ENCODE measurements at places on chromosomes 1 and 21.

GRCh38 chr1:51749151-51749550 is 129.4 kb downstream of the NRDC start:
- no peak for DNase-seq

- DNase-seq, result peak; percentile 65
Observed at GRCh38 chr1:15027515-15027986, 126.0 kb upstream of the TMEM51 start.

DNA sequence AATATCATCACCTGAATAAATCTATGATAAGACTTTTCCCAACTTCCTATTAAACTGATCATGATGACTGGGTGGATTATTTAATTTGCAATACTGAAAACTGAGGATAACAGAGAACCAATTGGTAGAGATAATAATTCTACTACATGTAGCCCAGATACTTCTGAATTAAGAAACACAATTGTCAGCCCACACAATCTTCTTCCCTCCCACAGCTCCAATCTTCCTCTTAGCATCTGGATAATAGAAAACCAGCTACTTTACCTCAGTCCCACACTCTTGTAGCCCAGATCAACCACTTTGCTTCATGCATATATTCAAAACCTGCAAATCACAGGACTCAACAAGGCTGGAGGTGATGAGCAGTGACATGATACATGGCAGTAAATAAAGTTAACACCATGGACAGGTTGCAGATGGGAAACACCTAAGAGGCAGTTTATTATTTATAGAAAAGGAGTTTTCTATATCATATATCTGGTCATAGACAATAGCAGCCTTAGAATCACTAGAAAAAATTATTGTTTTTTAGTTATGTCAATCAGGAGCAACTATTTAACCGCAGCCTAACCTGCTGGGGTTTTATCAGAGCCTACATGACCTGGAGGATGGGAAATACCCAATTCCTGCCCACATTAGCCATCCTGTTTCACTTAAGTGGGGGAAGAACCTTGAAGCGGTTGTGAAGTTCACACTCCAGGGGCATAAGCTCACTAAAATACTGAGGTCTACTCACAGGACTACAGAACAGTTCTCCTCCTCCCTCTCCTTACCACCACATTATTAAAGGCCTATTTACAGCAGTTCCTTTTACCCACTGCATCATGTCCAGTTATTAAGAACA is 16.7 kb downstream of the FRRS1 start:
- DNase-seq, result no peak

- no peak for DNase-seq
Observed at GRCh38 chr21:35868005-35868868, 192.1 kb downstream of the SETD4 start.

DNA sequence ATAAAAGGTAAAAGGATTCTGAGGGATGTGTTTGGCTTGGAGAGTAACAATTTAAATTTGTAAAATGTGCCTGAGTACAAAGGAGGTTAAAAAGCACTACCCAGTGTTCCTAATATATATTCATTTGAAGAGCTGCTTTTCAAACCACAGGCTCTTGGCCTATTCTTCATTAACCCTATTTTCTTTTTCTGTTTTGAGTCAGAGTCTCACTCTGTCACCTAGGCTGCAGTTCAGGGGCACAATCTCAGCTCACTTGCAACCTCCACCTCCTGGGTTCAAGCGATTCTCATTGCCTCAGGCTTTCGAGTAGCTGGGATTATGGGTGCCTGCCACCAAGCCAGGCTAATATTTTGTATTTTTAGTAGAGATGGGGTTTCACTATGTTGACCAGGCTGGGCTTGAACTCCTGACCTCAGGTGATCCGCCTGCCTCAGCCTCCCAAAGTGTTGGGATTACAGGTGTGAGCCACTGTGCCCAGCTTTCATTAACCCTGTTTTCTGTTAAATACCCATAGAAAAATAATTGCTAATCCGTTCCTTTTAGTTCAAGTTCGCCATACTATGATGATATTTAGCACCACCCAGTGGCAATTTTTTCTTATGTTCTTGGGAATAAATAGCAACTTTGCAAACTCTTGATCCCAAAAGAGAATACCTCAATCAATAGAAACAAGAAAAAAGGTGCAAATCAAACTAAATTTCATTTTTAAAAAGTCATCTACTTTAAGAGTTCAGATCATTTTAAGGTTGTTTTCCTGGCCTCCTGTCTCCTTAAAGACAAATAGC is 30.5 kb downstream of the ZBTB8OS start:
- no peak for DNase-seq

DNA sequence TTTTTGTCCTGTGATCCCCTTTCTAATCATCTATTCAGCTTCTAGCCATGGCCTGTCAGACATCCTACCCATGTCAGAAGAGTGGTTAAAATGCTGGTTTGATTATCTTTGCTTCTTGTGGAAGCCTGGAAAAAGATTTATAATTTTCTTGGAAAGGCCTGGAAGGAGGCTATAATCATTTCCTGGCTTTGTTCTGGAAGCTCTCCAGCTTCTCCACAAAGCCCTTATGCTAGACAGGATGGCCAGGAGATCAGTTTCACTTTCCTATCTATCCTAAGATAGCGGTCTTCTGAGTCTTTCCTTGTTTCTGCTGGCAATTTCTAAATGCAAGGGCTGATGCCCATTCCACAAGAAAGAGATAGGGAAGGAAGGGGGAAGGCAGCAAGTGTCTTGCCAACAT is 90.9 kb upstream of the SLC44A3 start:
- peak; percentile 59 for DNase-seq

- DNase-seq, result no peak
Observed at GRCh38 chr1:7110321-7110720, 325.1 kb downstream of the CAMTA1 start.

GRCh38 chr1:175978926-175979325 is 228.2 kb downstream of the COP1 start:
- no peak for DNase-seq

DNA sequence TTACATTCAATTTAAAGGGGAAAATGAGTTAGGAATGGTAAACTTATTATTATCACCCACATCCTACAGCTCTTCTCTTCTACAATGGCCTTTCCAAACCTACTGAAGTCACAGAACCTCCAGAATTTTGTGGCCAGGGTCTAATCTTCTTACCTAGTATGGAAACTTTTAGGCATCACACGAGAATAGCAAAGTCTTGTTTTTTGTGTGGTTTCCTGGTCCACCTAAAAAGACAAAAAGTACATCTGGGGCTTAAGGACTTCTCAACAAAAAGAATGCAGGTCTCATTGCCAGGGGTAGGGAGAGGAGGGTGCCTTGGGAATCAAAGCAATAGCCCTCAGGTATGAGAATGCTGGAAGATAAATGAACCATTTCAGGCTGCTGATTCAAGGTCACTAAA is 345.3 kb downstream of the LMX1A start:
- DNase-seq, result peak; percentile 26

- DNase-seq, result no peak
Observed at GRCh38 chr1:23441446-23442148, 17.0 kb upstream of the TCEA3 start.

GRCh38 chr1:31111290-31111951 is 45.9 kb upstream of the PUM1 start:
- no peak for DNase-seq

DNA sequence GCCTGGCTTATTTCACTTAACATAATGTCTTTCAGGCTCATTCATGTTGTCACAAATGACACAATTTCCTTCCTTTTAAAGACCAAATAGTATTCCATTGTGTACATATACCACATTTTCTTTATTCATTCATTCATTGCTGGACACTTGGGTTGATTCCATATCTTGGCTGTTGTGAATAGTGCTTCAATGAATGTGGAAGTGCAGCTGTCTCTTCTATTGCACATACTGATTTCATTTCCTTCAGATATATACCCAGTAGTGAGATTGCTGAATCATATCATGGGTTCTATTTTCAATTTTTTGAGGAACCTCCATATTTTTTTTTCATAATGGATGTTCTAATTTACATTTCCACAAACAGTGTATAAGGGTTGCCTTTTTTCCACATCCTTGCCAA is 38.6 kb upstream of the WLS start:
- DNase-seq, result no peak

- no peak for DNase-seq
Observed at GRCh38 chr1:38055398-38055797, 8.8 kb upstream of the POU3F1 start.

DNA sequence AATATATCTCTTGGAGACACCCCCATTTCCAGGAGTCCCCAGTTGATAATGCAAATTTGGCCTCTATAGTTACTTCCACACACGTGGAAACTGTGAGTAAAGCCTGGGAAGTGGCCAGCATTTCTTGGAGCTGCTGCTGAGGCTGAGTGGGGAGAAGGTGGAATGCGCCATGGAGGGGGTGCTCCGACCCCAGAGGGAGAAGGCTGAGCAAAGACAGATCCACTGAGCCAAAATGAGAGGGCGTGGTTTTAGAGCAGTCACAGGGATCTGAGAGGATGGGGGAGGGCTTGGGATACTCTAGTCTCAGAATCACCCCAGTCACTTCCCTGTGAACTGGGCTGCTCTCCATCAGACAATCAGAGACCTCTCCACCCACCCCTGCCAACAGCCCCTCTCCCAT is 38.7 kb downstream of the TRIM62 start:
- DNase-seq, result peak; percentile 73

DNA sequence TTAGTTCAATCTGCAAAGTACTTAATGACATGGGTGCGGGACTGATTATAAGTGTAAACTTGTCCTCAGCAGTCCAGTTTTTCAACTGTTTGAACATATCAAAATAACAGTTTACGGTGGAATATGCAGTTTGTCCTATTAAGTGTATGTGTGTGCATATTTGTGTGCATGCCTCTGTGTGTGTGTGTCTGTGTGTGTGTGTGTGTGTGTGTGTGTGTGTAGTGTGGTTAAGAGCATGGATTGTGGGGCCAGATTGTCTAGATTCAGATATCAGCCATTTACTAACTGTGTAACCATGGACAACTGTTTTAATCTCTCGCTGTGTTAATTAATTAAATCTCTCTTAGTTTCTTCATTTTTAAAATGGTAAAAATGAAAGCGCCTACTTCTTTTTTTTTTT is 39.0 kb downstream of the NEXN start:
- DNase-seq, result no peak

DNA sequence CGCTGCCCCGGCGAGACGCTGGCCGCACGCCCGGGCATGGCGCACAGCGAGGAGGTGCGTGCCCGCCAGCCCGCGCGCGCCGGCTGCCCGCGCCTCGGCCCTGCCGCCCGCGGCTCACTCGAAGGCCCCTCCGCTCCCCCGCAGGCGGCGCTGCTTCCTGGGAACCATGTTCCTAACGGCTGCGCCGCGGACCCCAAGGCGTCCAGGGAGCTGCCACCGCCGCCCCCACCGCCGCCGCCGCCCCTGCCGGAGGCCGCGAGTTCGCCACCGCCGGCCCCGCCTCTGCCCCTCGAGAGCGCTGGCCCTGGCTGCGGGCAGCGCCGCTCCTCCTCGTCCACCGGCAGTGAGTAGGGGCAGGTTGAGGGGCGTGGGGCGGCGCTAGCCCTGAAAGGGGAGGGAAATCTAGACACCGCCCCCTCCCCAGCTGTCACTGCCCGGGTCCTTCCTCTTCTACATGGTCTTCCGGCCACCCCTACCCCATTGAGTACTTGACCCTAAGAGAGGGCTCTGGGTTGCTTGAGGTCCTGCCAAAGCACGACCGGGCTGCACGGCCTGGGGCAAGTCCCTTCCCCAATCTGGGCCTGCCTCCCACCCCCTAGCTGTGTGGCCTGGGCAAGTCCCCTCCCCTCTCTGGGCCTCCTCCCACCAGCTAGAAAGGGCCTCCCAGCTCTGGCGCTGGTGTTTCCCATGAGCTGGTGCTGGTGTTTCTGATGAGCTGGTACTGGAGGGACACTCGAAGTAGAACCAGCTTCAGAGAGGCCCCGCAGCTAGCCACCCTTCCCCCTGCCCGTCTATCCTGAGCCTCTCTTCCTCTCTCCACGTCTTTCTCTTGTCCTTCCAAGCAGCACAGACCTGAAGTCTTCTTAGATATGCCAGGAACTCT is 17.0 kb downstream of the TNFRSF25 start:
- no peak for DNase-seq

DNA sequence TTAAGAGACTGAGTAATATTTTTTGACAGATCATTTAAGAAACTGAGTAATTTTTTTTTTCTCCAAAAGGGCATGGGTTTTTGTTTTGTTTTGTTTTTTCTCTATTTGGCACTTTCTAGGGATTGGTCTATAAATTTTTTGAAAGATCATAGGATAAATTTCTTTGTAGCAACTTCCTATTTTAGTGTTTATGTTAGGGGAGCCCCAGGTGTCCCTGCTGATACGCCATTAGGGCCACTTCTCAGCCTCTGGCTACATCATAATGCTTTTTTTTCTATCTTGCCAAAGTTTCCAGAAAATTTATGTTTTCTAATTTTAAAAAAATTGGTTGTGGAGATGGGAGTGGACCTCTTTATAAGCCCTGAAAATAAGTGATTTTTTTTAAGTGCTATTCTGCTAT is 2.6 kb downstream of the GABPA start:
- no peak for DNase-seq

- no peak for DNase-seq
Observed at GRCh38 chr1:21585037-21585436, 75.8 kb downstream of the ALPL start.

DNA sequence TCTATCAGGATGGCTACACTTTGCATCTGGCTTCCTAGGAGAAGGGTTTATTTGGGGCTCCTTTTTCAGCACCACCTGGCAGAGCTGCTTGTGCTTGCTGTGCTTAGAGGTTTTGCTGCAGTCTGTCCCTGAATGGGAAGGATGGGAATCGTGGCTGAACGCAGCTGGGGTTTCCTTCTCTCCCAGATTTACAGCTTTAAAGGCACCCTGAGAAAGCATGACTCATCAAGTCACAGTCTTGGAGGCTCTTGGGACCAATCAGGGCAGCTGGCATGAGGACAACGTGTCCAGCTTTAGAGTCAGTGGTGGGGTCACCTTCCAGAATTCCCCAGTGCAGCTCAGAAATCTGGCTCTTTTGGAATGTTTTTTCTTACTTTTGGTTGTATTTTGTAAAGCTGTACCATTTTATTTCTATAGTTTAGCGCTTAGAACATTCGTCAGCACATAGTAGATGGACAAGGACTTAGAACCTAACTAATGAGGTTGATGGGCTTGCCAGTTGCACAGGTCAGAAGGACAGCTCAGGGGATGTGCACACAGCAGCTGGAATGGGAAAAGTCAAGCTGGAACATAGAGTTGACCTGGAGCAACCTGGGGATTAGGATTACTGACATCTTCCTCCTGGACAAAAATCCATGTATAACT is 222.6 kb downstream of the PRDM2 start:
- DNase-seq, result no peak

- no peak for DNase-seq
Observed at GRCh38 chr1:55015123-55015522, 16.4 kb downstream of the BSND start.

DNA sequence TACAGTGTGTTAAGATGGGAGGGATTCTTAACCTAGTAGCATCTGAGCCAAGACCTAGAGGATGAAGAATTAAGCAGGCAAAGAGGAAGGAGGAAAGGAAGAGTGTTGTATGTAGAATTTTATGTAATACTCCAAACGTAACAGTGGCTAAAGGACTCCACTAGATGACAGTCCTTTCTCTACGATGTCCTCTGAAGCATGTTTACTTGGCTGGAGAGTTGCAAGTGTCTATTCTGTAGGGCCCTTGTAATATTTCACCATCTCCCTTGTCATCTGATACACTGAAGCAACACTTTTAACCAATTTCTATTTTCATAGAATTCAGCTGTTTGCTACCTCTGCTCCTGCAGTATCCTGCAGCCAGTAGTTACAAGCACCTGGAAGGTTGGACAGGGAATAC is 2.2 kb upstream of the YBX1 start:
- DNase-seq, result no peak

- no peak for DNase-seq
Observed at GRCh38 chr1:65259816-65260215, 49.5 kb upstream of the DNAJC6 start.
